ENCODE measurements at places on chromosomes 6 and 20.

- DNase-seq, result no peak
Measured at GRCh38 chr20:41616228-41616627, 1.9 kb downstream of the CHD6 start.

DNA sequence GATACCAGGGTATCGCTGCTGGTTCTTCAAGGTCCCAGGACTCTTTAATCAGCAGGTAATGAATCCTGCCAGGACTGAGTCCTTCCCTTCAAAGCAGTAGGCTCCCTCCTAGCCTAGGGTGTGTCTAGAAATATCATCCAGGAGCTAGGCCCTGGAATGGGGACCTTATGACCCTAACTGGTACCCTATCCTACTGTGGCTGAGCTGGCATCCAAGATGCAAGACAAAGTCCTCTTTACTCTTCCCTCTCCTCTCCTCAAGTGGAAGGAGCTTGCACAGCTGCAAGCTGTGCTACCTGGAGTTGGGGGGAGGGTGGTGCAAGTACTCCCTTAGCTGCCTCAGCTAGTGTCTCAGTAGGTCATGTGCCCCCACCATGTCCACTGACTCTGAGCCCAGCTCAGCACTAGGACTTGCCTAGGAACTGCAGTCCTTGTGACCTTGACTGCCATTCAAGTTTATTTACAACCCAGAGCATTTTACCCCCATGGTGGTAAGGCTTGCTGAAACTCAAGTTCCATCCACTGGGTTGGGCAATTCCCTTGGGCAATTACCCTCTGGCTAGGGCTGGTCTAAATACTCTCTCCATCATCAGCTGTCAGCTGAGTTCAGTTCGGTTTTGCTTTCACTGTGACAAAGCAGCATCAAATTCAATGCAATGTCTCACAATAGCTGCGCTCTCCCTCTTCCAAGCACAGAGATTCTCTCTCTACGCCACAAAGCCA is 48.4 kb upstream of the TOP1 start:
- no peak for DNase-seq

DNA sequence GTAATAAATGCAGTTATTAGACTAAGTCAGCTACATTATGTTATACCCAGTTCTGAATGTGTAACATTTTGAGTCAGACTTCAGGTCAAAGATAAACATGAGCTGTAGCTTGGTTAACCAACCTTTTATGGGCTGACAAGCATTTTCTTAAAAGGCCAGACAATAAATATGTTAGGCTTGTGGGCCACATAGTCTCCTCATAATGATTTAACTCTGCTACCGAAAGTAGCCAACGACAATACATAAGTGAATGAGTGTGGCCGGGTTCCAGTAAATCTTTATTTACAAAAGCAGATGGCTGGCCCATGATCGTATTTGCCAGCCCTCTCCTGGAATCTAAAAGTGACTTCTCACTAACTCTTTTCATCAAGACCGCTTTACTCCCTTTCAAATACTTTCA is 49.9 kb downstream of the ATG5 start:
- DNase-seq, result no peak

- no peak for DNase-seq
Measured at GRCh38 chr6:135081966-135082365, 27.3 kb upstream of the HBS1L start.

- DNase-seq, result no peak
Measured at GRCh38 chr20:5895626-5896025, 54.7 kb downstream of the TRMT6 start.
